ENCODE measurements at places on chromosomes 7 and 10. TPM values are rescaled to one million over a fixed set of nuclear protein-coding genes. Genes with fewer than 3 reads are reported as not detected.

C7orf57 gene
- 0.62 TPM for total RNA-seq

ARL5B gene
- total RNA-seq = 8.7 TPM

CNPY1 gene
- not detected for total RNA-seq

GRCh38 chr7:139265673-139266072 is 34.6 kb downstream of the UBN2 start:
- DNase-seq = no peak

DNA sequence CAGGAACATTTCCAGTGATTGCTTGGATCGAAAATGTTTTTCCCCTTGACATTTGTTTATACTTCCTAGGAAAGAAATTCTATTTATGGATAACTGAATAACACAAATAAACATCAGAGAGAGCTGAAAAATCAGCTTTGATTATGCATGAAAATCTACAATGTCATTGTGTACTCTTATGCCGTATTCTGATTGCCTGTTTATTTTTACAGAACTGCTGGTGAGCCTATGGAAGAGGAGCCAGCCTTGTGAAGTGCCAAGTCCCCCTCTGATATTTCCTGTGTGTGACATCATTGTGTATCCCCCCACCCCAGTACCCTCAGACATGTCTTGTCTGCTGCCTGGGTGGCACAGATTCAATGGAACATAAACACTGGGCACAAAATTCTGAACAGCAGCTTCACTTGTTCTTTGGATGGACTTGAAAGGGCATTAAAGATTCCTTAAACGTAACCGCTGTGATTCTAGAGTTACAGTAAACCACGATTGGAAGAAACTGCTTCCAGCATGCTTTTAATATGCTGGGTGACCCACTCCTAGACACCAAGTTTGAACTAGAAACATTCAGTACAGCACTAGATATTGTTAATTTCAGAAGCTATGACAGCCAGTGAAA is 121.5 kb downstream of the TWIST1 start:
- DNase-seq = no peak

GRCh38 chr10:113273181-113274163 is 279.4 kb upstream of the HABP2 start:
- DNase-seq = no peak
